ENCODE measurements at places on chromosomes 5 and 9.
A peak's percentile ranks its signal among the peaks of the same experiment; 100 is the strongest.

GRCh38 chr5:39577529-39577928 is 152.7 kb upstream of the DAB2 start:
- DNase-seq = no peak

- DNase-seq = no peak
Measured at GRCh38 chr9:16046713-16047112, 493.9 kb downstream of the CCDC171 start.

DNA sequence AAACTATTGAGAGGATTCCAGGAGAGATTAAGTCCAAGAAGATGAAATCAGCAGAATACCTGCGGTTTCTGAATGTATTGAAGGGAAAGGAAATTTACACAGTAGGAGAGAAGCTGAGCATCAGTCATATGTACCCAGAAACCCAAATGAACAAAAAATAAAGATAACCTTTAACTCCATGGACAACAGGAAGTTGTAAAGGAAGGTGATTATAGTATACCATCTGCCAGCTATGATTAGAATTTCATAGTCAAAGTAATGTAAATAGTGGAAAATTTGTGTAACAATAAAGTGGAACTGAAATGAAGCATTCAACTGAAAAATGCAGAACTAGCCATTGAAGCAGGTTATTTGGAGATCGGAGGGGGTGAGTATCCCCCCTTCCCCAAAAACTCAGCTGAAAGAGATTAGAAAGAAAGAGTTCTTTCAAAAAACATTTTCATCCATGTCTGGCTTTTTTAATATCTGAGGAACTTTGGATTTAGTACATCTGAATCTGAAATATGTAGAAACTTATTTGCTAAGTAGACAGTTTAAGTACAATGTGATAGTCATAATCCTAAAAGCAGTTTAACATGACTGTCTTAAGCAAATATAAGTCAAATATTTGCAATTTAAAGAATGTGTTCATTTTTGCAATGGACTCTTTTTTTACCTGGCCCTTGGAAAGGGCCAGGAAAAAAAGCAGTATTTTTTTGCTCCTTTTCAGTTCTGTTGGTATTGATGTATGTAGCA is 58.4 kb downstream of the APC start:
- DNase-seq = no peak

DNA sequence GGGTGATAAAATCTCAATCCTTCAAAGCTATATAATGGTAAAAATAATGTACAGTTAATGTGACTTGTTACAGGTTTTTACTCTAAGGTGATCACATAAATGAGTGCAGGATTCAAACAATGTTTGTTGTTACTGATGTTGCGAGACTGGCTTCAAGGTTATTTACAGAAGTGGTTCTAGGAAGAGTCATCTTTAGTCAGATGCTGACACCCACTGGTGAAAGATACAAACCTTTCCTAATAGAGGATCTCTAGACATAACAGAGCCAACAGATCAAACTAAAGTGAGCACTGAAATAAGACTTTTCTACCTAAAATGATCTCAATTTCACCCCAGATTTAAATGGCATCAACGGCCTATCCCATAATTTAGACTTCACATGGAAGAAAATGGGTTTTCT is 20.2 kb downstream of the ARSB start:
- DNase-seq = no peak

GRCh38 chr9:96688187-96688586 is 33.1 kb upstream of the PRXL2C start:
- no peak for DNase-seq

DNA sequence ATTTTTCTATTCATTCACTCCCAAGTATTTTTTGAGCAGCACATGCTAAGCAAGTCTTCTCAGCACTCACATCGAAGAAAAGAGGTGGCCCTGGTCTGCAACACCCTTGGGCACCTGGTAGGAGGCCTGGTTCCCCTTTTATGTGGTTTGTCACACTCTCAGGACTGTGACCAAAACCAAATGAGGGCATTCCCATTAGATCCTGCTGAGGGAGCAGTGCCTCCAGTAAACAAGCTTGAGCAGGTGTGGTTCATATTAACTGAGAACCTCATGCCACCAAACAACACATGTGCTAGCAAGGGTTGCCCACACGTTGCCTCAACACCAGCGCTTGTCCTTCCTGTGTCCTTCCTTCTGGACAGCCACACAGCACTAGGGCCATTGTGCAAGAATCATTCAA is 26.9 kb upstream of the SYK start:
- no peak for DNase-seq

- no peak for DNase-seq
Measured at GRCh38 chr9:136200424-136200823, 4.5 kb downstream of the LHX3 start.

GRCh38 chr5:60633341-60633740 is 66.6 kb downstream of the DEPDC1B start:
- no peak for DNase-seq

DNA sequence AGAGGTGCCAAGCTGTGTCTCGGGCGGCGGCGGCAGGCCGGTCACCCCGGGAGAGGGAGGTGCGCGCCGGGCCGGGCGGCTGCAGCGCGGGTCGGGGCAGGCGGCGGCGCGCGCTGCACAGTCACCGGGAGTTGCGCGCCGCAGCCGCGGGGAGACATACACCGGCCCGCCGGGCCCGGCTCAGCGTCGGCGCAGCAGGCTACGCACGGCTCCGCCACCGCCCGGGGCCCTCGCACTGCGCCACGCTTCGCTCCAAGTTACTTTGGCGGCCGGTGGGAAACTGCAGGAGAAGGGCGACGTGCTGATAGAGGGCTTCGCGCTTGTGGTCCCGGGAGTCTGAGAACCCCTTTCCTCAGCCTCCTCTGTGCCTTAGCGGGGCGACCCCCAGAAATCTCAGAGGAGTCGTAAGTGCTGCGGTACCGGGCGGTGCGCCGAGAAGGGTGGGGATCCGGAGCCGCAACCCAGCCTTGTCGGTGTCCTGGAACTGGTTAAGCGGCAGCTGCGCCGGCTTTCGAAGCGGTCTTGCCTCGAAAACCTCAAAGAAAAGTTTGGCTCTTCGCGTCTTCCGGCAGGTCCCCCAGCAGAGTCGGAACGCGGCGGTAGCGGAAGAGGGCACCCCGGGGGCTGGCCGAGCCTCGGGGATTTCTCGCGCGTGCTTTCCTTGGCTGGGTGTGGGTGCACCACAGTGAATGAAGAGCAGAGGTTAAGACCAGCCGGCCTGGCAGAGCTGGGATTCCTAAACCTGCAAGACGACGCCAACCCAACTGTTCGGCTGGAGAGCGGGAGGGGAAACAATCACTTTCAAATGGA is at the start of gene EFNA5:
EFNA5 (minus strand) TSS at position 6 of the 810 bp plus-strand sequence.
- peak; percentile 64 for DNase-seq

DNA sequence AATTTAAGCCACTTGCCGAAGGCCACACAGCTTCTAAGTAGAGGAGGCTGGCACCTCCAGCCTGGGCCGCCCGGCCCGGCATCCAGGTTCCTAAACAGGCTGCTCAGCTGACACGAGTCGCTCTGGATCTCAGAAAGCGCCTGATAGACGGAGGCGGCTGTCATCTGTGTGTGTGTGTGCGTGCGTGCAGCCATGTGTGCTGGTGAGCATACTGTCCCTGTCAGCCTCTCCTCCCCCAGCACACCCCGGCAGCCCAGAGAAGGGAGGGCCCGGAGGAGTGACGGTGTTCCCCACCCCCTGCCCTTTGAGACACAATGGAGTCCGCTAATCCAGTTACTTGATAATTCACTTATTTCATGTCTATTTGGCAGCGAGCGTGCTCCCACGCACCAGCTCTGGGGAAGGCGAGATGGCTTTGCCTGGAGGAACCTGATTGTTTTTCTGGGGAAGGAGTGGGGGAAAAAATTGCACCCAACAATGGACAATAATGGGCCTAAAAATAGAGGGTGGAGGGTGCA is 20.0 kb downstream of the NTNG2 start:
- no peak for DNase-seq

DNA sequence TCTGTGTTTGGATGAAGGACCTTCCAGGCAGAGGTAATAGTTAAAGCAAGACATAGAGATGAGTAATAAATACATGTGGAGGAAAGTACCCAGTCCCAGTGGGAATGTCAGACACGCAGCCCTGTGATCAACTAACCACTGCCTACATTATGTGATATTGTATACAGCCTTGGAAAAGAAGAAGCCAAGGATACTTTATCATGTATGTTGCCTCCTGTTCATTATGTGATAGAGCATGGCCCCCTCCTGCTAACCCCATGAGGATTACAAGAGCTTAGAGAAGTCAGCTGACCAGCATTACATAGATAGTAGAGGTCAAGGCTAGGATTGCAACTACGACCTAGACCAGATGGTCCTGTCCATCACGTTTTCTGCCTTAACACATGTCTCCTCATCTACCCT is 497.0 kb upstream of the TNC start:
- DNase-seq = peak; percentile 59

DNA sequence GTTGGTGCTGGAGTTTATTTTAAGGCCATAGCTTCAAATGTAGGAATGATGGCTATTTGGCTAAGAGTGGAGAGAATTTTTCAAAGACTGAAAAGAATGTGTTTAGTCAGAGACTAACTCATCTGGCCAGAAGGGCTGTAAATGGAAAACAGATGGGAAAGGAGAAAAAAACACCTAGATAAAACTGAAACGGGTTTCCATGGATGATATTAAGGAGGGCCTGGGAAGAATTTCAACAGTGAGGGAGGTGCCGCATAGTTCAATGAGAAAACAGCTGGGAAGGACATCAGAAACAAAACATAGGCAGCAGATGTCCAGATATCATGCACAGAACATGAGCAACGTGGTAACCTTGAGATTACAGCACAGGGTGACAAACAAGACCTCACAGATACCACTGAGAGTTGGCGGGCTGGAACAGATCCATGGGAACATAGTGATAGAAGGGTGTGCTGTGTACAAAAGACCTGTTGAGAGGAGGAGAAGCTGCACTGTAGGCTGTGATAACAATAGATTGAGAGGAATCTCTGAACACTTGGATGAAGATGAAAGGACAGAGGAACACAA is 31.2 kb upstream of the RAD23B start:
- DNase-seq = peak; percentile 71

- DNase-seq = no peak
Measured at GRCh38 chr5:112689155-112689909, 48.4 kb upstream of the APC start.

DNA sequence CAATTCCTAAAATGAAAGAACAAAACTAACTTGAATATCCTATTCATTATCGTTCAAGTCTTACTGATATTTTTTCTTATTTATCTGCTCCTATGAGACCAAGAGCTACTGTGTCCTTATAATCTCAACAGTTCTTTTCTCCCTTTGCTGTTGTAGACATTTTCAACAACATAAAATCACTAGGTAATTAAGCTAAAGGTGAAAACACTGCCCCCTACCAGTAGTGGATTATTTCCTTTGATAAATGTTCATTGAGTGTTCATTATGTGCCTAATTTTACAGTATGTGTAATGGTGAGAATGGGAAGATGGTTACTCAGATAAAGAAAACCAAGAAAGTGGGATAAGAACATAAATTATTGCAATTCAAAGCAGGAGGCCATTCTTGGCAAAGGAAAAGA is 41.4 kb upstream of the PAPPA start:
- peak; percentile 30 for DNase-seq

DNA sequence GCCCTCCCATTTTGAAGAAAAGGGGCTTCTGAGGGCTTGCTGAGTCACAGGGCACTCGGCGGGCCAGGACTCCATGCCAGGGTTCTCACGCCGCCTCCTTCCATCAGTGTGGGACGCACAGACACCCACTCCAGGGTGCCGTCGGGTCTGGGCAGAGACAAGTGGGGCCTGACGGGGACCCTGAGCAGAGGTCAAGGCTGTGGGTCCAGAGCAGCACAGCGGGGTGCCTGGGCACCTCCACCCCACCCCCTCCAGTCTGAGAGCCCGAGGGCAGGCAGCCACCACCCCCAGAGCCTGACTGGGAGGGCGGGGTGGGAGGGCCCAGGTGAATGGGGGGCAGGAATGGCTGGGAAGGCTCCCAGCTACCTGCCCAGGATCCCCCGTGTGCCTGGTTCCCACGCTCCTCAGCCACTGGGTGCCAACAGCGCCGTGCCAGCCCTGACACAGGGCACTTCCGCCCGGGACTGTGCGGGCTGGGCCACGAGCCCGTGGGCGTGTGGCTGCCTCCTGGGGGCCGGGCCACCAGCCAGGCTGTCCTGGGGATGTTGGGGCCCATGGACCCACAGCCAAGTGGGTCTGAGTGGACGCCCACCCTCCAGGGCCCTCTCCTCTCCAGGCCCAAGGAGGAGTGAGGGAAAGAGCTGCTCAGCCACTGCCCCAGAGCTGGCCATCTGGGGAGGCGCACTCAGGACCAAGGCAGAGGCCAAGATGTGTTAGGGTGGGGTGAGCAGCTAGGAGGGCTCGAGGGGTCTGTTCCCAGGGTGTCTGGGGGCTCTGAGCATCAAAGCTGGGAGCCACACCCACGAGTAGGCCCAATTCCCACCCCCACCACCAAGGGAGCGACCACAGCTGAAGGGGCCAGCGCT is 10.1 kb upstream of the NRARP start:
- DNase-seq = no peak

DNA sequence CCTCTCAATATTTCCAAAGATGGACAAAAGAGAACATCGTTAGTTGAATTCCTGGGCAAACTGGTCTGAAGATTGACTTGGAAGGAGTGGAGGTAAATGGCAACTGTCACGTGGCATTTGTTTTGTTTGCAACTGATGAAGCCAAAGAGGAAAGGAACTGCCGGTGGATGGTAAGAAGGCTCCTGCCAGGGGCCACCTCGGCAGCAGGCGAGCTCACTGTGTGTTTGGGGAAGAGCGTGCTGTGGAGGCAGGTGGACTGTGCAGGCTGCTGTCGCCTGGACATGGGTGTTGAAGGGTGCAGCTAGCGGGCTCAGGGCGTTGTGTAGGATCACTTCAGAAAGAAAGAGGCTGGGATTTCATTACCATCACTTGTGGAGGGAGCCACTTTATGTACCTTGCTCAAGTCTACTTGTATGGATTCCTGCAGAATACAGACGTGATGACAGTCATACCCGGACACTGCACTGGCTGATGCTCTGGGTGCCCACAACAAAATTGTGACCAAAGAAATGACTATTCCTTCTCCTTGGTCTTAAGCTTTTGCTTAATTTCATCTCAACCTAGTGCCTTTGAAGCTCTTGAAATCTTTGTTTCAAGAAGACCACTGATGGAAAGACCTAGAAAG is 72.7 kb downstream of the MAP1B start:
- DNase-seq = no peak

GRCh38 chr5:166909040-166909439 is 1382.4 kb upstream of the WWC1 start:
- DNase-seq = peak; percentile 50

All from foreskin keratinocyte (primary cell).